ENCODE measurements at places on chromosomes 13 and 19. TPM values are rescaled to one million over a fixed set of nuclear protein-coding genes. Genes with fewer than 3 reads are reported as not detected.
A peak's percentile ranks its signal among the peaks of the same experiment; 100 is the strongest.

DNA sequence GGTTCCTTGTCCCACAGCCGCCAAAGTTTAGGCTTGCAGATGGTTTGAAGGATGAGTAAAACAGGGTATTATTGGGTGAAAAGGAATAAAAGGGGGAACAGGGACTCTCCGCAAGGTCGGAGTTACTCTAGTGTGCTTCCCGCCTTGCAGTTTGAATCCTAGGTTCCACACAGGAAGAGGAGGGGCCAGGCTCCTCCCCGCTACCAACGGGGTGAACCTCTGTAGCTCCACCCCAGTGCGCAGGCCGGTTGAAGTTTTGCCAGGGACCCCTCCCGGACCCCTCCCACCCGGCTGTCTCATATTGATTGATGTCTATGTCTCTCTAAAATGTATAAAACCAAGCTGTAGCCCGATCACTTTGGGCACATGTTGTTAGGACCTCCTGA is 11.6 kb upstream of the GTF2F2 start:
- no peak for DNase-seq

- DNase-seq, result no peak
Observed at GRCh38 chr19:15432018-15432494, 13.3 kb upstream of the AKAP8L start.

DNA sequence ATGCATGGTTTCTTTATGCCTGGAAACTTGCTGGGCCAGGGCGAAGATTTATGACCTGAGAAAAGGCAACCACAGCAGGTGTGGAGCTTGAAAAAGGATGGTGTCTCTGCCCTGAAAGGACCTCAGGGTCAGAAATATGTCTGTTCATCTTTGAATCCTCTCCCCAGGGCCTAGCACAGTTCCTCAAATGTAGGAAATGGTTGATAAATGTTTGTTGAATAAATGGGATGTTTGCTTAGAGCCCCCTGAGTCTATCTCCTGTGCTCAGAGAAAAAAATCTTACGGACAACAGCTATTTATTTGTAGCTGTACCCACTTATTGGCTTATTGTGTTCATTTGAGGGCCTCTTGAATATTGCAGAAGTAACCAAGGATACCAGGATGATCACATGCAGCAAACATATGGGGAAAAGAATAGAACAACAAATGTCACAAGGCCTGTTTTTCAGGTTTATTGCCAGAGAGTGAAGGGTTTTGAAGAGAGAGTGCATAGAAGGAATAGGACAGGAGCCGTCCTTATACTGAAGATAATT is 114.5 kb downstream of the KLF5 start:
- no peak for DNase-seq

- no peak for DNase-seq
Observed at GRCh38 chr13:111201304-111201940, 86.3 kb downstream of the ARHGEF7 start.

Gene NR2F6
- total RNA-seq, result 70.9 TPM

- DNase-seq, result peak; percentile 30
Observed at GRCh38 chr13:40974460-40975407, 44.4 kb downstream of the ELF1 start.

Gene ELSPBP1
- total RNA-seq, result not detected

GRCh38 chr13:41864658-41865057 is 96.3 kb downstream of the VWA8 start:
- DNase-seq, result no peak

- DNase-seq, result no peak
Observed at GRCh38 chr13:57437587-57437986, 194.0 kb upstream of the PCDH17 start.

Data from A172 (cell line).